ENCODE measurements at places on chromosomes 13 and 19.

GRCh38 chr19:44738603-44739558, 9.6 kb upstream of the BCL3 start:
- peak; percentile 19 for DNase-seq

GRCh38 chr19:55071129-55071502, 4.6 kb upstream of the EPS8L1 start:
- no peak for DNase-seq

GRCh38 chr19:17981611-17982010, 14.7 kb downstream of the KCNN1 start:
- no peak for DNase-seq

DNA sequence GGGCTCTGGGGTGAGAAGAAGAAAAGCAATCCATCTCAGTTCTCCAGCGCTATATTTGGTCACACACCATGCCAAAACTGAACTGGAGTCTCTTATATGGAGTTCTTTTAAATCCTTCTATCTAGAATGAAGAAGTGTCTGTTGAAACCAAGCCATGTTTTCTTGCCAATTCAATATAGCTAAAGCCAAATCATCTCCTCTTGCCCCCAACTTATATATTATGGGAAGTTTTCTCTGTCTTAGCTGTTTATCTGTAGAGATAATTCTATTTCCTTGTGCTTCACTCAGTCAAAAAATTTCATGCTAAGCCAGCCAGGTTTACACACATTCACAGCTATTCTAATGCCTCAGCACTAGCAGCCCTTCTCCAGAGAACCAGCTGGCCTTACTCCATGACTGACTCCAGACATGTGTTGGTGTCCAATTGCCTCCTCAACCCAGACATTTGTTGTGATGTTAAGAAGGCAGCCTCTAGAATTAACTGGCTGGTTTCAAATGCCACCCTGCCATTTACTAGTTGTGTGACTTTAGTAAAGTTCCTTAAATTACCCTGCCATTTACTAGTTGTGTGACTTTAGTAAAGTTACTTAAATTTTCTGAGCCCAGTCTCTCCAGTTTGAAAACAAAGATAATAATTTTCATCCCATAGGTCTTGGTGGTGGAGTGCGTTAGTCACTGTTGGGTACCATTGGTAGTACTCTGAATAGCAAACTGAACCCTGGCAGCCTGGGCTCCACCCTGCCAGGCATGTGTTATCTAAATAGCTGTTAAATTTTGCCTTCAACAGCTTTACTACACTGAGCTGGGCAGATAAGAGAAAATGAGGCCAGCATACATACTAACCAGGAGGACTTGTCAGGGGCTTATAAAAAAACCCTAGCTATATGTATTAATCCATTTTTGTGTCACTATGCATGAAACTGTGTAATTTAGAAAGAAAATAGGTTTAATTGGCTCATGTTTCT, 525.1 kb downstream of the LMO7 start:
- DNase-seq, result no peak

GRCh38 chr19:47405197-47405550, 14.2 kb downstream of the MEIS3 start:
- DNase-seq, result no peak

DNA sequence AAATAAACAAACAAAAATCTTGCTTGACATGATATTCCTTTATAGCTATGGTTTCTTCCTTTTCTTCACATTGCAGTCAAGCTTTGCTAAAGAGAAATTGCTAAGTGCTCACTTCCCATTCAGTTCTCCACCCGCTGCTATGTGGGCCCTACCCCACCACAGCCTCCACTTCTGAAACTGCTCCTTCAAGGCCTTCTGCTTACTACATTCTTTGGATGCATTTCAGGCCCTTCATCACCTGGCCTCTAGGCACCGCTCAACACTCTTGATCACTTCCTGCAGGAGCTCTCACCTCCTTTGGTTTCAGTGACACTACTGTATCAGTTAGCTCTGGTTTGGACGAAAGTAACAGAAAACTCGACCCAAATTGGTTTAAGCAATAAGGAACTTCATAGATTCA, 72.4 kb downstream of the KLF5 start:
- DNase-seq, result no peak

- no peak for DNase-seq
Measured at GRCh38 chr13:47326061-47326460, 429.2 kb upstream of the HTR2A start.

- DNase-seq, result no peak
Measured at GRCh38 chr13:51260154-51260553, 38.0 kb downstream of the FAM124A start.

GRCh38 chr13:37870895-37871550, 1.5 kb upstream of the TRPC4 start:
- DNase-seq, result no peak

- DNase-seq, result no peak
Measured at GRCh38 chr13:114096811-114097211, 35.6 kb downstream of the RASA3 start.

Data from natural killer cell (primary cell).